ENCODE measurements at places on chromosomes 11 and 22. TPM values are rescaled to one million over a fixed set of nuclear protein-coding genes. Genes with fewer than 3 reads are reported as not detected.

The PRDX5 gene
- 321 TPM for total RNA-seq

The CDC42BPG gene
- total RNA-seq: 1.1 TPM

- no peak for DNase-seq
These were observed 906 bp upstream of the NAA40 start for GRCh38 chr11:63937713-63938478.

DNA sequence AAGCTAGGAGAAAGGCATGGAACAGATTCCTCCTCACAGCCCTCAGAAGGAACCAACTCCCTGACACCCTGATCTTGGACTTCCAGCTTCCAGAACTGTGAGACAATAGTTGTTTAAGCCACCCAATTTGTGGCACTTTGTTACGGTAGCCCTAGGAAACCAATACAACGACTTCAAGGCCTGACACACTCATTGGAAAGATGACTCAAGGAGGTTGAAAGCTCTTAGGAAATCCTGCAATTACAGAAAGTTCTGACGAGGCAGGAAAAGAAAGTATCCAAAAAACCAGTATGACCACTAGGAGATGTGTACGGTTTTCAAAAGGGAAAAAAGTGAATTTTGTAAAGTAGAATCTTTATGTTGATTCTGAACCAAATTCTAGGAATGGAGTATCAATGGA lies 161.4 kb downstream of the SWAP70 start:
- no peak for DNase-seq

DNA sequence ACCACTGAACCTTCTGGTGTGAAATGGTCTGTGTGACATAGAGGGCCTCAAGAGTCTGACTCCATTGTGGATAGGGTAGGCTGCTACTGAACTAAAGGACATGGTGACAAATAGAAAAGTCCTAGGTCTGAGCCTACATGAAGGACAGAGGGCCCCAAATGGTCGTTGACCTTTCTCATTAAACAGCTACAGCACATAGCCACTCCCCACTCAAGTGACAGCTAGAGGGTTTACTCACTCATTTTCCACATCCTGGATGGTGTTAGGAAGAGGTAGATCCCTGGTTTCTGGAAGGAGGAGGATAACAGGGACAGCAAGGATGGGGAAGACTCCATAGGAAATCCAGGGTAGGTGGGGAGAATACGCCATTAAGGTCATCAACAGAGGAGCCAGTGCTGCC lies 63.3 kb downstream of the SLC22A24 start:
- DNase-seq: no peak

GRCh38 chr11:132770829-132771530 lies 761.3 kb downstream of the OPCML start:
- DNase-seq: no peak

- DNase-seq: no peak
These were observed 17.9 kb downstream of the GNAZ start for GRCh38 chr22:23088199-23088604.

DNA sequence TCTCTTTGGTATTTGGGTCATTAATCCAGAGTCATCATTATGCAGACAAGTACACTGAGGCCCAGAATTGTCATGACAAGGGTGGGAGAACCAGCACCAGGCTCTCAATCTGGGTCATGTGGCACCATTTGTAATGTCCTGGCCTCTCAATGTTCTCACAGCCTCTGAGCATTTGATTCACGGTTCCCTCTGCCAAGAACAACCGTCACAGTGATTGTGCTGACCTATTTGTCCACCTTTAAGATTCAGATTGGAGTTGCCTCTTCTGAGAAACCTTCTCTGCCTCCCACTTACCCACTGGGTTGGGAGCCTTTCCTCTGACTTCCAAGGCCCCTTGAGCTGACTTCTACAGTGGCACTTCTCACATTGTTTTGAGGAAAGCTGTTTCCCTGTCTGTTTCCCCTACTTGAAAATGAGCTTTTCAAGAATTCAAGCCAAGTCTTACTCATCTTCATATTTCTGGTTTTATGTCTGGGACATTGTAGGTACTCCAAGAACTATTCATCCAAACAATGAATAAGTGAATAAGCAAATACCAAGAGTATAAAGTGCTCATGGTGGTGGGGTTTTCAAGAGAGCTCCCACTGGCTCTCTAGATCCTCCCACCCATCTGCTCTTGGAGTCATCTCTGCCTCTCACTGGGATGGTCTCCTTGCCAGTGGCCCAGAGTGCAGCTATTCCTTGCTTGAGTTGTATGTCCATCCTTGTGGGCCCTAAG lies 126.4 kb upstream of the E2F8 start:
- no peak for DNase-seq
